ENCODE measurements at places on chromosomes 11 and 22.
A peak's percentile ranks its signal among the peaks of the same experiment; 100 is the strongest.

DNA sequence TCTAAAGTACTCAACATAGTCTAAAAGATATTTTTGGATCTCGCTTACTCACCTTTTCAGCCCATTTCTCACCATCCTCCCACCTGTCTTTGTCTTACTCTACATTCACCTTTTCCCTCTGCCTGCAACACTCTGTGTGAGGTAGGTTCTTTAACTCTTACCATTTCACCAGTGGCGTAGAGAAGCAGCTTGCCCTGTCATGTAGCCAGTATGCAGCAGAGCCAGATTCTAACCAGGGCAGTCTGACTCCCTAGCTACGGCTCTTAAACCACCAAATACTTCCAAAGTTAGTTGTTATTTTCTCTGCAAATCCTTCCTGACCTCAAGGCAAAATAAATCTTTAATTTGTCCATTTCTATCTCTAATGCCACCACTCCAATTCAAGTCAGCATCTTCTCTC is 7.5 kb downstream of the ALG8 start:
- DNase-seq, result no peak

DNA sequence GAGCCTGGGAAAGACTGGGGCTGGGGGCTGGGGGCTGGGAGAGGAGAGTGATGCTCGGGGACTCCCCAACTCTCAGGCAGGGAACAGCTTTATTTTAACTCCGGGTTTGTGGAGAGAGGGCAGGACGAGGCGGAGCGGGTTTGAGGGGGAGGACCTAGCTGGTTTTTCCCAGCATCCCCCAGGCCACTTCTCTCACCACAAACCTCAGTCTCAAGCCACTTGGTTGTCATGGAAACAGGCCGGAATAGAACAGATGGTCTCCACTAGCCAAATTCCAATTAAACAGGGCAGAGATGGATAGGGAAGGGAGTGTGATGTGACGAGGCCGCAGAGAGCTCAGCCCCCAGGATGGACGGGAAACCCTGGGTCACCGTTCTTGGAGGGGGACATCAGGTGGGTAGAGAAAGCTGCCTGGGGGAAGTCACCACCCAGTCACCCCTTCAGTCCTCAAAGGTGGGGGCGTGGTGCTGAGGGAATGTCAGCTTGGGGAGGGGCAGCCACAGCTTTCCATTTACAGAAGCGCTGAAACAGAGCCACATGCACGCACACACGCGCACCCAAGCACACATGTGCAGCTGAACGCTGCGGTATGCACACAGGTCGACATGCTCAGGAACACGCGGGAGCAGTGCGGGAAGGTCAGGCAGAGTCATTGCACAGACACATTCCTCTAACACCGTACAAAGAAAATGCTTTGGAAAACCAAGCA is 19.2 kb downstream of the NECTIN1 start:
- no peak for DNase-seq

DNA sequence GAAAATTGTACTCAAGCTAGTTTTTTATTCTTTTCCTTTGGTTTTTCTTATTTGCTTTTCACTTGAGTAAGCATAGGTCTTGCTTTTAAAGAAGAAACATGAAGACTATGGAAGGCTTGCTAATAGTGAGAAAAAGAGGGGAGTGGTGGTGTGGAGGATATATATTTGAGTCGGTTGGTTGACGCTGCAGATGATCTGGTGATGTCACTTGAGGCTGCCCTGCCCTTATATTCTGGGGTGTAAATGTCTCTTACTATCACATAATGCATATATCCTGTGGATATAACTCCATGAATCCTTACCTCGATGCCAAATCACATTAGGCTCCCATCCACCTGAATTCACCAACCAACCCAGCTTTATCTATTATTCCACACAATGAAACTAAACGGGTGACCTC is 2.9 kb downstream of the GRIA4 start:
- DNase-seq, result peak; percentile 71

GRCh38 chr11:111450480-111451320 is 61.5 kb downstream of the BTG4 start:
- DNase-seq, result no peak

- DNase-seq, result no peak
Observed at GRCh38 chr11:131240421-131240820, 130.0 kb upstream of the NTM start.

DNA sequence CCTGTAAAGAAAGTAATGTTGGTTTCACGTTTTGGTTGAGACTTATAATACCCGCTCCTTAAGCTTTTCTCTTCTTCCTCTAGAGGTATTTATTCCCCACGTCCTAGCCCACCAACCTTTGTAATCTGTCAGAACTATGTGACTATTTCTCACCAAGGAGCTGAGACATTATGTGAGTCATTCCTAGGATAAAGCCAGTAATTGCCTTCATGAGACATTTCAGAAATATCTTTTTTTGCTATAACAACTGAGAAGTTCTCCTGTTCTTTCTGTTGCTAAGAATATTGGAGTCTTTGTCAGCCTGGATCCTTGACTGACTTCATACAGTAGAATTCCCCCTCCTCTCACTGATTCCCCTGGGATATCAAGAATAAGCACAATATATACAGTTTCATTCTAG is 1497.0 kb upstream of the TENM4 start:
- DNase-seq, result no peak

- DNase-seq, result no peak
Observed at GRCh38 chr11:63838150-63838677, 696 bp upstream of the MARK2 start.

DNA sequence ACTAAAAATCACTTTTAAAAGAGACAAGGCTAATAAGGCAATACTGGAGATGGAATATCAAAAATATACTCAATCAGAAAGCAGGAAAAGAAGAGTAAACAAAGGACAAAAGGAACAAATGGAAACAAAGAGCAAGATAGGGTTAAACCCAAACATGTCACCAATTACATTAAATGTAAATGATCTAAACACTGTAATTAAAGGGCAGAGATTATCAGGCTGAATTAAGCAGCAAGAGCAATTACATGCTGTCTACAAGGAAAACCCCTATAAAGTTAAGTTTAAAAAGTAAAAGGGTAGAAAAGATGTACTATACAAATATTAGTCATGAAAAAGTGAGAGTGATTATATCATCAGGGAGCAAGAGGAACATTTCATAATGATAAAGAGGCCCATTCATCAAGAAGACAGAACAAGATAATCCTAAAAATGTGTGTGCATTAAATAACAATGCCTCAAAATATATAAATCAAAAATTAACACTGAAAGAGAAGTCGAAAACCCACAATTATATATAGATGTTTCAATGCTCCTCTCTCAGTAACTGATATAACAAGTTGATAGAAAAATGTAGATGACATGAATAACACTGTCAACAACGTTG is 56.8 kb downstream of the ALX4 start:
- no peak for DNase-seq

DNA sequence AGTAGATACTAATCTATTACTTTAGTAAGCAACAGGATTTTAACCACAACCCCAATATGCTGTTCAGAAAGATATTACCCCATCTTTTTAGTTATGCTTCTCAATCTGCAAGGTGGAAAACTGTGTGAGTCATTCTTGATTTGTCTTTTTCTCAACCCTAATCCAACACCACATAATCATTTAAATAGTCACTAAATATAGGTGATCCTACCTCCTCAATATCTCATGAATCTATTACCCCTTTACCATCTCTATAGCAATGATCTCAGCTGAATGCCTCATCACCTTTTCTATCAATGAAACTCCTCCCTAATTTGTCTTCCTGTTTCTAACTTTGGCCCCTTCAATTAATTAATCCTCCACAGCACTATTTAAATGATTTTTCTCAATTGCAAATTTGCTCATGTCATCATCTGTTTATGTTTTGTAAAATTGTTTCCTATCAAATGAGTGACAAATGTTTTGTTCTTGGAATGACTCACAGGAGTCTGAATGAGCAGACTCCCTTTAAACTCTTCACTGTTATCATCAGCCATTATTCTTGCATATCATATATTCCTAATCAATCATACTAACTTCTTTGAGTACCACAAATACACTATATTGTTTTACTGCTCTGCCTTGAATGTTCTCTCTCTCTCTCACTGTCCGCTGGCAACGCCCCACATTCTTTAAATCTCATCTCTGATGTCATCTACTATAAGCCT is 26.1 kb downstream of the SNX19 start:
- no peak for DNase-seq

GRCh38 chr22:16961477-16962186 is 46.4 kb downstream of the GAB4 start:
- no peak for DNase-seq

- no peak for DNase-seq
Observed at GRCh38 chr22:46931881-46932280, 169.4 kb downstream of the TBC1D22A start.

- DNase-seq, result no peak
Observed at GRCh38 chr22:36463783-36464184, 17.7 kb downstream of the TXN2 start.

DNA sequence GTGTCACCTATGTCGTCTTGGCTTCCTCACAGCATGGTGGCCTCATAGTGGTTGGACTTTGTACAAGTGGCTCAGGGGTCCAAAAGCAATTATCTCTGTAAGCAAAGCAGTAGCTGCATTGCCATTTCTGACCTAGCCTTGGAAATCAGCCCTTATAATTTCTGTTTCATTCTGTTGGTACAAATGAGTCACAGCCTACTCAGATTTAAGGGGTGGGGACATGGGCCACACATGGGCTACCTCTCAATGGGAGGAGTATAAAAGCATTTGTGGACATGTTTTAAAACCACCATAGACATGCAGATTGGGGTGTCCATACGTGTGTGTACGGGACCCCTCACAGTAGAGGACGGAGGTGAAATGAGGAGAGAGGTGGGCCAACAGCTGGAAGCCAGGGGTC is 41.6 kb downstream of the CHRDL2 start:
- DNase-seq, result no peak

DNA sequence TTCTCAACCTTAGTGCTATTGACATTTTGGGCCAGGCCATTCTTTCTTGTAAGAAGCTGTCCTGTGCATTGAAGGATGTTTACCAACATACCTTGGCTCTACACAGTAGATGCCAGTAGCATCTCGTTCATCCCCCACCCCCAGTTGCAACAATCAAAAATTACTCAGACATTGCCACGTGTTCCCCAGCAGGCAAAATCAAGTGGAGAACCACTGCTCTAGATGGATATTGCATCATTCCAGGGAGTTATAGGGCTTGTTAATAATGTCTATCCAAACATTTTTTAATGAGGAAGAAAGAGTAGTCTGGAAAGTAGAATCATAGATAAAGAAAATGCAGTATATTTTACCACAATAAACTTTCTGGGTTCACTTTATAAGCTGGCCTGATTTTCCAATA is 64.1 kb downstream of the PRMT3 start:
- DNase-seq, result no peak
